ENCODE measurements at places on chromosomes 2 and 18.
A peak's percentile ranks its signal among the peaks of the same experiment; 100 is the strongest.

GRCh38 chr2:150403457-150403856 lies 84.0 kb downstream of the RND3 start:
- DNase-seq = no peak

DNA sequence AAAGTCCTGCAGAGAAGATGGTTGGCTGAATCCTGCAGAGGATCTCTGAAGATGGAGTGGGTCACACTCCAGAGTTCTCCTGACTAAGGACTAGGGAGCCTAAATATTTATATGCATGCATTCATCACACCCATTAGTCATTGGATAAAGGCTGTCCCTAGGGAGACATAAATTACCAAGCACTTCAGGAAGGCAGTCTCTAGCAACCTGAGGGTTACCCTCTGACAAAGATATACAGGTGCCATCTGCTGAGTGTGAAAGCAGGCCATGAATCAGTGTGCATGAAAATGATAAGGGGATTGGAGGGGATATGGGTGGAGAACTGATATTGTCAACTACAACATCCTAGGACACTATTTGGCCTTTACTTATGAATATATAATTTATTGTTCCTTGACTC lies 294.8 kb upstream of the DDX18 start:
- DNase-seq = no peak

GRCh38 chr2:133812826-133813617 lies 244.8 kb upstream of the NCKAP5 start:
- no peak for DNase-seq

DNA sequence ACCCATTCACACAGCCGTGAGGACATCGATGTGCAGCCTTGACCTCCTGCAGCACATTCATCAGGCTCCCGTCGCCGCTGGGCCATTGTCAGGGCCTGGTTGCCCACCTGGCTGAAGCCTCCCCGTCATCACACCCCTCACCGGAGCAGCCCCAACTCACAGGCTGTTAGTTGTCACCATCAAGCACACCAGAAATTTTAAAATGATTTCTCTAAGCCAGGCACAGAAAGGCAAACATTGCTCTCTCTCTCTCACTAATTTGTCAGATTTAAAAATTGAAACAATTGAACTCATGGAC lies 167.1 kb downstream of the RTP5 start:
- no peak for DNase-seq

GRCh38 chr2:53150146-53150545 lies 617.5 kb upstream of the CHAC2 start:
- no peak for DNase-seq

DNA sequence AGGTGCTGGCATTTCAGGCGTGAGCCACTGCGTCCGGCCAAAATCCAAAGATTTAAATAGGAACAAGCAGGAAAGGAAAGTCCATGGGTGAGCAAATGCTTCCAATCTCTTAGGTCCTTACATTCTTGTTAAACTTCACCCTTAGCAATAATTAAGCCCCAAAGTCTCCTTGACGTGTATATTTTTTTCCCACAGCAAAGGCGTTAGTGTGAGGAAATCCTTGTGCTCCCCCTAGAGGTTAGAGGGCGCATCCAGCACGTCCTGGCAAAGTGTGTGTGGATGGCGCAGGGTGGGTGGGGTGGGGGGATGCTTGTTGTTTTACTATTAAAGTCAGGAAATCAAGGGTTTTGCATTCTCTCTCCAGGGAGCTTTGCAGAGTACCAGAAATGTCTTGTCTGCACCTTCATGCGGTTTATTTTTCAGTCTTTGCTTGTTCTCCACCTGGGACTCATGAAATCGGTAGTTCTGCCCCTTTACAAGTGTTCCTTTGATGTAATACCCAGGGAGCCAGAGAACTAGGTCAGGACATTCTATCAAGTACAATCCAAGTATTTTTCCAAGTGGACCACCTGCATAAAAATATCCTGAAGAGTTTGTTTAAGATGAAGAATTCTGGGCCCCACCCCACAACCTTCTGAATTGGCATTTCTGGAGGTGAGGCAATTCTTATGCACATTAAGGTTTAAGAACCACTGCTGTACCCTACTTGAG lies 22.2 kb upstream of the ITSN2 start:
- DNase-seq = peak; percentile 63

DNA sequence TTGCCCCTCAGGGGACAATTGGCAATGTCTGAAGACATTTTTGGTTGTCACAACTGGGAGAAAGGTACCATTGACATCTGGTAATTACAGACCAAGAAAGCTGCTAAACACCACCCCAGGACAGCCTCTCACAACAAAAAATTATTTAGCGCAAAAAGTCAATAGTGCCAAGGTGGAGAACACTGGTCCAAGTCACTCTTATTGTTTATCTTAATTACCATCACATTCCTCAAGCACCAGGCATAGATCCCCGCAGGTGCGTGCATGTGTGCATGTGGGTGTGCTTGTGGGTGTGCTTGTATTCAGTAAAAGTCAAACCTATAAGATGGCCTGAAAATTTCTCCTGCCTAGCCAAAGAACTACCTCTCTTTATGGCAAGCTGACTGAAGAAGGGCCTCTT lies 74.9 kb upstream of the WDR75 start:
- no peak for DNase-seq

- no peak for DNase-seq
Observed at GRCh38 chr2:235027558-235028214, 75.9 kb downstream of the SH3BP4 start.

DNA sequence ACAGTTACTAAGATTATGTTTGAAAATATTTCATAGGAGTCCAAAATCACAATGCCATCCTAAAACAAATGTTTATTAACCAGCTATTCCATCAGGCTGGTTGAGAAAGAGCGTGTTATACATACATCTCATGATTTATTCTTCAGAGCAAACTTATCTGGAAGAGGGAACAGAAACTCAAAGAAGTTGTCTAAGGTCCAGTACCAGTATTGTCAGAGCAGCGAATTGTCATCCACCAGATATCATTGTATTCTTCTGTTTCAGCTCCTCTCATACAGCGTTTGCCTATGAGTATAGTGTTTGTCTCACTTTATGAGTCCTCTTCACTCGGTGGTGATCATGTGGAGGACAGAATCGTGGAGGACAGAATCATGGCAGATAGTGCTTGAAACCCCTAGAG lies 238.2 kb downstream of the OSR1 start:
- no peak for DNase-seq

GRCh38 chr18:74530584-74530862 lies 3.8 kb upstream of the CNDP1 start:
- no peak for DNase-seq

DNA sequence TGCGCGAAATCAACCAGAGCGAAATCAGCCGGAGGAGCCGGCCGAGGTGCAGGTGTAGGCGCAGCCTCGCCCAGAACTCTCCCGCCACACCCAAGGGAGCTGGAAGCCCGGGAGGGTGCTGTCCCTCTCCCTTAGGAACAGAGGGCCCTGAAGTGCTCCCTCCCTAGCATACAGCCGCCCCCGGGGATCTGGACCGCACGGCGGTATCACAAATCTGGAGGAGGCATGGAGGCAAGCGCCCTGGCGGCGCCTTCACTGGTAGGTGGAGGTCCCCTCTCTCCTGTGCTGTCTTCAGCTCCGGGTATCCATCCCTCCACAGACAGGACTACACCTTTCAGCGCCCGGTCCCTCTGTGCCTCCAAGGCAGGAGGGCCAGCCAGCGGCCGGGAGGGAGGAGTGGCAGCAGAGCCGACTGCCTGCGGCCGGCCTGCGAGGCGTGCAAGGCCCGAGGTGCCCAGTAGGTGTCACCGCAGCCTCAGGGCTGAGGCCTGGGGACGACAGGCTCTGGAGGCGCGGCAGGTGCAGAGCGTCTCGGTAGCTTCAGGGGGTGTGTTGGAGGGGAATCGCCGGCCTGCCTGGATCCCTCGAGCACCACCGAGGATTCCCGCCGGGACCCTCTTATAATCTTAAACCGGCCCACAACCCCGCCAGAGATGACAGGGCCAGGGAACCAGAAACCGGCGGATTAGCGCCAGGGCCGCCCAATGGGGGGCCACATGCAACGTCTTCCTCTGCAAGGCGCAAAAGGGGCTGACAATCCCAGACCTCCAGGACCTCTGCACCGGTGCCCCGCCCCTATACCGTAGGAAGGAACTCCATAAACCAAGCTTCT lies 2.8 kb downstream of the IHH start:
- DNase-seq = peak; percentile 83

GRCh38 chr2:202910698-202911097 lies 775 bp downstream of the WDR12 start:
- DNase-seq = no peak

DNA sequence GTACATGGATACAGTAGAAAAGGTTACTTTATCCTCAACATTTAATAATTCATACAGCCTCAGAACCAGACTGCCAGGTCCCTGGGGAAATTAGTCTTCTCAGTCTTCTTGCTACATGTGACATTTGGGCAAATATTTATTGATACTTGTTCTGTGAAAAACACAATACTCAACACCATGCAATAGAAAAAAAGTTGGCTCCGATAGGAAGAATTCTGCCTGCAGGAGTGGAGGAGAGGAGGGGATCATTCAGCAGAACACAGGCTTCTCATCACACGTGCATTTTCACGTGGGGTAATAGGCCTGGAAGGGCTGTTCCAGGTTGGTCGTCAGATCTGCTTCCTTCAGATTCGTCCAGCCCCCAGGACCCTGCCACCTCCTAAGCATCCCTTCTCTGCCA lies 58.4 kb upstream of the ACKR3 start:
- no peak for DNase-seq

- no peak for DNase-seq
Observed at GRCh38 chr2:102082571-102083392, 59.8 kb upstream of the IL1R1 start.

- DNase-seq = no peak
Observed at GRCh38 chr2:88666576-88666975, 24.9 kb upstream of the RPIA start.

- DNase-seq = no peak
Observed at GRCh38 chr2:98452396-98453027, 7.9 kb downstream of the INPP4A start.

DNA sequence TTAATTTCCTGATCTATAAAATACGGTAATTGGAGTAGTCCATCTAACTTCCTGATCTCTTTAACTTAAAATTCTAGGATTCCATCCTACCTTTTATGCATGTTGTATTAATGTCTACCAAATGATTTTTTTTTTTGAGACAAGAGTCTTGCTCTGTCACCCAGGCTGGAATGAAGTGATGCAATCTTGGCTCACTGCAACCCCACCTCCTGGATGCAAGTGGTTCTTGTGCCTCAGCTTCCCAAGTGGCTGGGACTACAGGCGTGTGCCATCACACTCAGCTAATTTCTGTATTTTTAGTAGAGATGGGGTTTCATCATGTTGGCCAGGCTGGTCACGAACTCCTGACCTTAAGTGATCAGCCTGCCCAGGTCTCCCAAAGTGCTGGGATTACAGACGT lies 47.8 kb downstream of the CFAP36 start:
- no peak for DNase-seq

DNA sequence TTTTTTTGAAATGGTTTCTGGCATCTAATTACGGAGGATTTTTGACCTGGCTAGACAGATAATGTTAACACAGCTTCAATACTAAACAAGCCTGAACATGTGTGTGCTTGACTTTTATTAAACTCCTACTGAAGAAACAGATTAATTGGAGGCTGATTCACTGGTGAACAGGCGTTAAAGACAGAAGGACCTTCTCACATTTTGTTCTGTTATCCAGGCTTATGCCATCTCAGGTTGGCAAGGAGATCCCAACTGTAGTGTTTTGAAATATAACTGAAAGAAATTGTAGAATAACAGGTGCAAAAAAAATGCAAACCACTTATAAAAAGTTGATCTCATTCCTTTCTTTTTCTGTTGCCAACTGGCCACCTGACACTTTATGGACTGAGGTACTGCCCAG lies 269.6 kb downstream of the ARHGAP15 start:
- no peak for DNase-seq

DNA sequence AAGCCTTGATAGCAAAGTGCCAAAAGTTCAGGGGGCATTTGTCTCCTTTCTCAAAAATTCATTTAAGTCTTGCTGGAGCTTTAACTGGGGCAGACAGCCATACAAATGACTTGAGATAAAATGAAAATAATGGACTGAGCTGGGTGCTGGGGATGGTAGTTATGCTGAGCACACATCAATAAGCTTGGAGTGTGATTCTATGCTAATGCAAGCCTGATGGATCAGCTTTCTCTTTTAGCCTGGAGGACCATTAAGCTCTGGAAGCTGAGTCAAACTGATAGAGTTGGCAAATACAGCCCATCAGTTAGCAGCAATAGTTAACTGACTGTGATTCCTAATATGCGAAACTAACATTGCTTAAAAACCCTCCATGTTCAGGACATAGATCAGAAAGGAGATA lies 98.0 kb downstream of the CAMKMT start:
- DNase-seq = no peak

GRCh38 chr18:3448838-3449511 lies 997 bp upstream of the TGIF1 start:
- DNase-seq = peak; percentile 70

DNA sequence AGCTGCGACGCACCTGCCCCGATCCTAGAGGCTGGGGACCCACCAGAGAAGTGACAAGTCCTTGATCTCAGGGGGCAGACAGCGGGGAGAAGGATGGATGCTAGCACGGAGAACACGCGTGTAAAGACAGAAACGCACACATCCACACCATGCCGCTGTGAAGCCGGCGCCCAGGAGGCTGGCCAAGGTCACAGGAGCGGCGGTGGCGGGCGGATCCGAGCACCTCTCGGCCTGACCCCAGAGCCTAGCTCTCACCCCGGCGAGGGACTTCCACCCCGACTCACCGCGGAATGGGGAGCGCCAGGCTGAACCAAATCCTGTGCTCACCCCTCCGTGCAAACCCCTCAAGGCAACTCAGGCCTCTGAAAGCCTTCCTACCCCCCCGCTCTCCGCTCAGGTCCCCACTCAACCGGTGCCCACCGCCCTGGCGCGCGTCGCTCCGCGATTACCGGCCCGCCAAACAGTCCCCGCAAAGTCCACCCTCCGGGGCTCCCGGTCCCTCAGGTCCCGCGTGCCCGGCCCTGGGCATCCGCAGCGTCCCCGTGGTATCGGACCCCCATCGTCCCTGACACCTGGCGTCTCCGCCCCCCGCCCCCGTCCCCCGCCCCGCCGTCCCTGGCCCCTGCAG lies 460 bp upstream of the LRRFIP1 start:
- peak; percentile 33 for DNase-seq

DNA sequence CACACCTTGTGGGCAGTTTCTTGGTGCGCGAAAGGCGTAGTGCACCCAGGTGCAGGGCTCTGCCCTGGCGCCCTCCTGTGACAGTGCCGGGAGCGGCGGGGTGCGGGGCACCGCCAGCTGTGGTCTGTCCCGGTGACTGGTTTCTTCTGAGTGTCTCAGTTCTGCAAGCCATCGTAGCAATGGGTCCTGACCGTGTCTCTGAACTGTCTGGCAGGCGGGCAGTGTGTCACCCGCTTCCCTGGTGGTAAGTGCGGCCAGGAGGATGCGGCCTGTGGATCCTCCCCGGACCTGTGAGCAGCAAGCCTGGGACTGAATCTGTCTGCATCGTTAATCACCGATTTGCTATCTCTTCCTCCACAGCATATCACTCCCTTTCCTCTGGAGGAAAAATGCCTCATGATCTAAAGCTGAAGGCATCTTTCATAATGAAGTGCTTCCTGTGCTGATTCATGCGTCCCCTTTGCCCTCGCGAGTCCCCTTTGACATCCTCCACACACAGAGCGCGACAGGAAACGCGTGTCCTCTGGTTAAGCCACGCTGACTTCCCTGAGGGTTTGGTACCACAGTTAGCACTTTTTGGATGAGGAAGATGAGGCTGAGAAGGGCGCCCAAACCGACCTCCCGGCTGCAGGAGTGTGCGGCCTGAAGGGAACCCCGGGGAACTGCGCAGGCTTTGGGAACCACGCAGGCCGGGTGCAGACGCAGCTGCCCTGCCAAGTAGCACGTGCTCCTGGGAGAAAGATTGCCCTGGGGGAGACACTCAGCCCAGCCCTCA lies 416.0 kb upstream of the HS6ST1 start:
- DNase-seq = no peak
